Body of pancreas (tissue), 4 donors: ENCODE measurements at places on chromosomes 2 and 18. TPM values are rescaled to one million over a fixed set of nuclear protein-coding genes. Genes with fewer than 3 reads are reported as not detected.
A peak's percentile ranks its signal among the peaks of the same experiment; 100 is the strongest.

DNA sequence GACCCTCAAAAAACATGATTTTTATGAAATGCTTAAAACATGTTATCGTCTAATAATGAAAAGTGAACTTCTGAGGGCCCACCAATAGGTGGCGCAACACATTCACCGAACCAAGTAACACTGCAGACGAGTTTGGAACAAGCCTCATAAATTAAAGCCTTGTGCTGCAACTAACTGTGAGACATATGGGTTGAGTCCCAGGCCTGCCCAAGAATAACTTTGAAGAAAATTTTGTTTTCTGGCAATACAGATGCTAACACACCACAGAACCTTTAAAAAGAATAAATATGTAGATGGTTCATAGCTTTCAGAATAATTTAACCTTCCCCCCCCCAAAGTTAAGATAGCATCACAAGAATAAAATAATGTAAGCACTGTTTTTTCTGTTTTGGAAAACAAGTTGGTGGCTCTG, 285.9 kb downstream of the RNF144A start:
- DNase-seq, result peak; percentile 63

- no peak for DNase-seq
Observed at GRCh38 chr2:24643051-24643450, 150.1 kb downstream of the PTRHD1 start.

GRCh38 chr2:13650586-13651180, 933.9 kb downstream of the TRIB2 start:
- no peak for DNase-seq

DNA sequence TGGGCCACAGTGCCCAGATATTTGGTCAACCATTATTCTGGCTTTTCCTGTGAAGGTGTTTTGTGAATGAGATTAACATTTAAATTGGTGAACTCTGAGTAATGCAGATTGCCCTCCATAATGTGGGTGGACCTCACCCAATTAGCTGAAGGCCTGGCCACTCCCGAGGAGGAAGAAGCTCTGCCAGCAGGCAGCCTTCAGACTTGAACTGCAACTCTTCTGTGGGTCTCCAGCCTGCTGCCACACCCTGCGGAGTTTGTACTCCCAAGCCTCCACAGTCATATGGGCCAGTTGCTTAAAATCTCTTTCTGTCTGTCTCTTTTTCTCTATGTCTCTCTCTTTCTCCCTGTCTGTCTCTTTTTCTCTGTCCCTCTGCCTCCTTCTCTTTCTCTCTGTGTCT, 262.7 kb downstream of the MYCN start:
- no peak for DNase-seq

GRCh38 chr2:231987124-231987727, 25.7 kb downstream of the DIS3L2 start:
- DNase-seq, result no peak

CD28 gene
- 0.52 TPM for total RNA-seq

DNA sequence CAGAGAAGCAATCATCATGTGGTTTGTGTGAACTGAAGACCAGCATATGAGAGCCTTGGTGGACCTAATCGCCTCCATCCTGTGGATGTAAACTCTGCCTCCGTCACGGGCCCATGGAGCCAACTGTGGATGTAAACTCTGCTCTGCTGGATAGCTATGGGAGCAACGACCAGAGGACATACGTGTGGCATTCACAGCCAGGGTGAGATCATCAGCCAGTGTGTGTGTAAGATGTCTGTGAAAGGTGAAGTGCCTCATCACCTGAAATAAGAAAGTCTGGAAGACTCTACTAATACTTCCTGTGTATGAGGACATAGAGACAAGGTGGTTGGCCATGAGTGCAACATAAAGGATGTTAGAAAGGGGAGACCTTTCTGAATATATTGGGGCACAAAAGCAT, 63.5 kb downstream of the CYB5A start:
- DNase-seq, result no peak
